ENCODE measurements at places on chromosomes 3 and 15. TPM values are rescaled to one million over a fixed set of nuclear protein-coding genes. Genes with fewer than 3 reads are reported as not detected.

DNA sequence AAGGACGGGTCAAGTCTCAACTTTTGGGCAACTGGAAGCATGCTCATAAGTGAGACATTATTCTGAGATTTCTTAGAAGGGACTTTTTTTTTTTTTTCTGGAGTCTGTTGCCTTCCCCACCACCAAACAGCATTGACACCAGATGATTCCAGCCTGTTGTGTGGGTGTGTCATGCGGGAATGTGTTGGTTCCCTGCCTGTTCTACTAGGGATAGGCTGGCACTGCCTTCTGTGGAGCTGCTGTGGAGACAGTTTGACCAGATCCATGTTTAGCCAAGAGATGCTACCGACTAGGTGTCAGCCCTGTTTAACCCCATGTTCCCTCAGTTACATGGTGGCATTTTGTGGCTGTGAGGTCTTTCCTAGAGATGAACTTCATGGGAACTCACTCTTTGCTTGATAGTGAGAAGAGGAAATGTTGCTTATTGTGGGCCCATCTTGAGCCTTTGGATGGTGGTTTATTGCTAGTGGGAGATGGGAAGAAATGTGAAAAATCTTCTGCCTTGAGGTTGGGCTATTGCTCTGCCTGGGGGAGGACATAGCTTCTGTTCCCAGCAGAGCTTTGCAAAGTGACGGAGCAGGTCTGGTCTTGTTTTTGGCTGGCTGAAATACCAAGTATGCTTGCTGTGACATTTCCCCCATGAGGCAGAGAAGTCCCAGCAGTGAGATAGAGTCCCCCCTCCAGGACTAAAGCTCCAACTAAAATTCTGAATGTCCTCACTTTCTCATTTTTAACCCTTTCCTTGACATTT, 31.3 kb downstream of the TRAK1 start:
- H3K27me3 ChIP-seq, result no peaks in the 10 kb centered on the region
- H3K36me3 ChIP-seq, result no peaks in the 10 kb centered on the region
- no peak for DNase-seq
- H3K4me1 ChIP-seq, result peaks cover 35% of the 10 kb centered on the region
- no peak overlapping the region for H3K4me3 ChIP-seq

DNA sequence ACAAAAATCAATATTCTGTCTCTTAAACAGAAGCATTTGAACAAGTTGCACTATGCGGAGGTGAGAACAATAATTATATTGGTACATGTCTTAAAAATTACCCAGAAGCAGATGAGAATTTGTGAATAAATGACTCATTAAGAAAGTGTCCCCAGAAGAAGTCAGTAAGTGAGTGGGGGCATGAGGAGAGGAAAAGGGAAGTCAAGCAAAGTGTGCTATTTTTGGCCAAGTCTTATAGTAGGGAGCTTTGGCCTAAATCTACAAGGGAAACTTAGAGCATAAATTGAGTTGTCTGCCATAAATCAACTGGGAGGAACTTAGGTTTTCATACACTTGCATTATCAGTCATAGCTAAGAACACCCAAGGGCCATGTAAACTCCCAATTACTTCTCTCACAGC, 86.9 kb upstream of the SATB1 start:
- H3K4me3 ChIP-seq, result no peak overlapping the region
- H3K36me3 ChIP-seq, result no peaks in the 10 kb centered on the region
- H3K4me1 ChIP-seq, result no peaks in the 10 kb centered on the region
- no peak for DNase-seq
- H3K27me3 ChIP-seq, result no peaks in the 10 kb centered on the region

ARHGEF26 gene
- total RNA-seq, result 1.2 TPM

DNA sequence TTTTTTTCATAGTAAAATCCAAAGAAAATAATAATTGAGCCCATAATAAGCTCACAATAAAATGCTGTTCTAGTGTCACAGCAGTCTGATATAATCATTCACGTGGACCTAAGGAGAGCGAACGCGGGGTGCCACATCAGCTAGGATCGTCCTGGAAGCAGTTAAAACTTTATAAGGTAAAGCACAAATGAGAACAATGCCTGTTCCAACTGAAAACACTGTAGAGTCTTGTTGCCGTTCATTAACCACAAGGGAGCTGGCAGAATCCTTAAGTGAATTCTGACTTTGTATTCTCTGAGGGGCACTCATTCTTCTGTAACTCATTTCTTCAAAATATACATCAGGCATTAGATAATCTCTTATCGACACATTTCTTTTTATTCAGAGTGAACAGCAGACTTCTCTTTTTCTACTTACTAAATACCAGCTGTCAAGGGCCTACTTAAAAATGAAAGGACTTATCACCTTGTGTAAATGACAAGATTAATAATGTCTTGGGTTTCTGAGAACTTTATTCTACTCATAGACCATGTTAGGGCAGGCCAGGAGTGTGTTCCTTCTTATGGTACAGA, 524.6 kb downstream of the MECOM start:
- peaks cover 8% of the 10 kb centered on the region for H3K27me3 ChIP-seq
- peaks cover 13% of the 10 kb centered on the region for H3K4me1 ChIP-seq
- no peak overlapping the region for H3K4me3 ChIP-seq
- DNase-seq, result no peak
- no peaks in the 10 kb centered on the region for H3K36me3 ChIP-seq
- H3K27ac ChIP-seq, result peak overlapping the region; percentile 86

GRCh38 chr15:89408372-89409183, 74.0 kb upstream of the POLG start:
- no peaks in the 10 kb centered on the region for H3K36me3 ChIP-seq
- peaks cover 41% of the 10 kb centered on the region for H3K27me3 ChIP-seq
- H3K27ac ChIP-seq, result no peak overlapping the region
- H3K4me3 ChIP-seq, result peak overlapping the region; percentile 43
- no peak for DNase-seq
- peaks cover 49% of the 10 kb centered on the region for H3K4me1 ChIP-seq

DNA sequence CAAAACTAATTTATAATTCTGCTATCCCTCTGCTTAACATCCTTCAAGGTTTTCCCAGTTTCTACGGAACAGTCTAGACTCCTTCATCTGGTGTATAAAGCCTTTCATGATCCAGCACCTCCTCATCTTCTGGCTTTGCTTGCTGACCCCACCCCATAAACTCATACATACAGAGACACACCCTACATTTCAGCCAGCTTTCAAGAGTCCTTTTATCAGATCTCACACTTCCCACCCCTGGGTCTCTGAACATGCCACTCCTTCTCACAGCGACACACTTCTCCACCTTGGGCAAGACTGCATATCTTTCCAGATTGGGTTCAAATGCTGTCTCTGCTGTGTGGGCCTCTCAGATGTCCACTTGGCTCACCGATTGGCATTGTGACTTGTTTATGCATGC, 166.8 kb upstream of the LPP start:
- no peak overlapping the region for H3K4me3 ChIP-seq
- no peaks in the 10 kb centered on the region for H3K36me3 ChIP-seq
- H3K27me3 ChIP-seq, result no peaks in the 10 kb centered on the region
- no peak for DNase-seq
- H3K27ac ChIP-seq, result no peak overlapping the region
- H3K4me1 ChIP-seq, result peaks cover 12% of the 10 kb centered on the region

- no peak for DNase-seq
- peaks cover 3% of the 10 kb centered on the region for H3K36me3 ChIP-seq
- H3K4me1 ChIP-seq, result no peaks in the 10 kb centered on the region
- no peaks in the 10 kb centered on the region for H3K27me3 ChIP-seq
- no peak overlapping the region for H3K4me3 ChIP-seq
- no peak overlapping the region for H3K27ac ChIP-seq
Measured at GRCh38 chr15:64305261-64305660, 50.7 kb downstream of the CSNK1G1 start.

DNA sequence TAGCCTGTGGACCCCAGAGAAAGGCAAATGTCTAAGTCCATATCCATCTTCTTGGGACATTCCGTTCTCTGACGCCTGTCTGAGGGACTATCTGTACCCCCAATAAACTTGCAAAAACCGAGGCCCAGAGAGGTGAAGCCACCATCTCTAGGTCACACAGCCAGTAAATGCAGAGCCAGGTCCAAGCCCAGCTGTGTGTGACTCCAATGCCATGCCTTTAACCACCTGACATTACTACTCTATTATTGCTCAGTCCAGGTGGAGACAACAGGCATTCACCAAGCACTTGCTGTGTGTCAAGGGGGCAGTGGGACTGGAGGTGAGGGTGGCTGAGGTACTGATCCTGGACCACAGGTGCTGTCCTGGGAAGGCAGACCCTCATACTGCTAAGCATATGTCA, 25.4 kb downstream of the CYP8B1 start:
- H3K4me3 ChIP-seq, result no peak overlapping the region
- H3K27me3 ChIP-seq, result no peaks in the 10 kb centered on the region
- H3K27ac ChIP-seq, result no peak overlapping the region
- H3K4me1 ChIP-seq, result peaks cover 2% of the 10 kb centered on the region

- DNase-seq, result no peak
- no peaks in the 10 kb centered on the region for H3K36me3 ChIP-seq
- H3K4me1 ChIP-seq, result no peaks in the 10 kb centered on the region
- no peaks in the 10 kb centered on the region for H3K27me3 ChIP-seq
- no peak overlapping the region for H3K4me3 ChIP-seq
Measured at GRCh38 chr3:51307458-51307857, 77.6 kb upstream of the MANF start.

- no peak overlapping the region for H3K4me3 ChIP-seq
- DNase-seq, result no peak
- peaks cover 6% of the 10 kb centered on the region for H3K27me3 ChIP-seq
- no peaks in the 10 kb centered on the region for H3K4me1 ChIP-seq
- H3K27ac ChIP-seq, result peak overlapping the region; percentile 38
- H3K36me3 ChIP-seq, result no peaks in the 10 kb centered on the region
Measured at GRCh38 chr15:56468401-56468800, 3.5 kb upstream of the MNS1 start.

DUOXA2 gene
- total RNA-seq, result not detected

- H3K4me1 ChIP-seq, result no peaks in the 10 kb centered on the region
- no peaks in the 10 kb centered on the region for H3K27me3 ChIP-seq
- H3K27ac ChIP-seq, result no peak overlapping the region
- no peaks in the 10 kb centered on the region for H3K36me3 ChIP-seq
Measured at GRCh38 chr15:38699633-38700230, 135.1 kb upstream of the RASGRP1 start.

SEMA6D gene
- total RNA-seq, result 16.1 TPM

- no peak overlapping the region for H3K27ac ChIP-seq
- no peaks in the 10 kb centered on the region for H3K27me3 ChIP-seq
- H3K4me1 ChIP-seq, result no peaks in the 10 kb centered on the region
- no peak for DNase-seq
- H3K4me3 ChIP-seq, result no peak overlapping the region
Measured at GRCh38 chr3:47102081-47102600, 61.8 kb downstream of the SETD2 start.

GRCh38 chr3:123081718-123082369, 15.0 kb downstream of the PDIA5 start:
- peaks cover 78% of the 10 kb centered on the region for H3K4me1 ChIP-seq
- no peaks in the 10 kb centered on the region for H3K36me3 ChIP-seq
- H3K27me3 ChIP-seq, result no peaks in the 10 kb centered on the region
- H3K27ac ChIP-seq, result peak overlapping the region; percentile 55

HYAL2 gene
- total RNA-seq, result 28.4 TPM

GRCh38 chr3:185207481-185207880, 46.4 kb downstream of the EHHADH start:
- H3K4me3 ChIP-seq, result no peak overlapping the region
- H3K27me3 ChIP-seq, result no peaks in the 10 kb centered on the region
- H3K4me1 ChIP-seq, result no peaks in the 10 kb centered on the region
- H3K27ac ChIP-seq, result no peak overlapping the region
